ENCODE measurements at places on chromosomes 1 and 21. TPM values are rescaled to one million over a fixed set of nuclear protein-coding genes. Genes with fewer than 3 reads are reported as not detected.

Gene S100A7A
- total RNA-seq: not detected

GRCh38 chr1:98385652-98386051 lies 275.9 kb upstream of the SNX7 start:
- H3K4me1 ChIP-seq: no peaks in the 10 kb centered on the region
- H3K4me3 ChIP-seq: no peak overlapping the region
- H3K27me3 ChIP-seq: no peaks in the 10 kb centered on the region
- H3K27ac ChIP-seq: no peak overlapping the region
- no peak for DNase-seq
- no peaks in the 10 kb centered on the region for H3K36me3 ChIP-seq

Gene C1orf141
- 5.4 TPM for total RNA-seq

DNA sequence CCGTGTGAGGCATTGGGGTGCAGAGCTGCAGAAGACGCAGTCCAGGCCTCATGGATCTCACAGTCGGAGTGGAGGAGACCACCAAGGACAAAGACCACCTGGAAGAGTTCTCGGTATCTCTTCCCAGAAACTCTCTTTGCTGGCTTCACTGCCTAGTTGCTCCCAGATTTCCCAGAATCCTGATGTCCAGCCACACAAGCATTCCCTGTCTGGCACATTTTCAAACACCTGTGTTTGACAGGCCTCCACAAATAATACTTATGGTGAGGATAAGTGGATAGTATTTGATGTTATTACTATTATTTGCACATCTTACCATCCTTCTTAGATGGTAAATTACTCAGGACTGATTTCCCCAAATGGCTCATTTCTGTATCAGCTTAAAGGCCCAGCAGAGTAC lies 27.7 kb upstream of the KANK4 start:
- H3K27ac ChIP-seq: no peak overlapping the region
- H3K4me3 ChIP-seq: no peak overlapping the region
- no peaks in the 10 kb centered on the region for H3K36me3 ChIP-seq

DNA sequence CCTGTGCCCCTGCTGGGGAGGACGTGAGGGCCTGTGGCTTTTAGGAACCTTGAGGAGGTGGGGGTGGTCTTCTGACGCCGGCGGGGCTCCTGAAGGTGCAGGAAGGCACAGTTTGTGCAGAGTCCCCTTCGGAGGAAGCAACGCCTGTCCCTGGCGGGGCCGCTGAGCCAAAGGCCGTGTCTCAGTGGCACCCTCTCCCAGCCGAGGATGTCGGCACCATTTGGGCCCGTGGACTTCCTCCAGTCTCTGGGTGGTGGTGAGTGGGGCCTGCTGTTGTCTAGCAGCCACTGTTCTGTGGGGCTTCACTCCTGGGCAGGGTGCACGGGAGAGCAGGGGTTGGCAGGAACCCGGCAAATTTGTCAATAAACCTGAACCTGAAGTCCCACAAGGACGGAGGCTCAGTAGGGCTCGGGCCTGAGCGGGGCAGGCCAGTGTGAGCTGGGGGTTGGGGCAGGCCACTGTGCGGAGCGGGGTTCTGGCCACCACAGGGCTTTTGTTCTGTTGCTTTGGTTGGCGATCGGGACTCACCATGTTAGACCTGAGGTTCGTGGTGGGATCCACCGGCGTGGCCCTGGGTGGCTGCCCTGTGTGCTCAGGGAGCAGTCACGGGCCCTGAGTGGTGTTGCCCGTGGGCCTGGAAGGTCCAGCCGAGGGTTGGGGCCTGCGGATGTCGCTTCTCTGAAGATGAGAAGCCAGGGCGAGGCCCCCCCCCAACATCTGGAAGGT lies 64.8 kb downstream of the SKI start:
- H3K36me3 ChIP-seq: no peaks in the 10 kb centered on the region
- H3K4me1 ChIP-seq: peaks cover 37% of the 10 kb centered on the region
- no peaks in the 10 kb centered on the region for H3K27me3 ChIP-seq
- H3K4me3 ChIP-seq: no peak overlapping the region
